ENCODE measurements at places on chromosomes 1 and 21.

GRCh38 chr1:110033421-110033820 lies 1.0 kb upstream of the STRIP1 start:
- DNase-seq = no peak

GRCh38 chr1:227549892-227550291 lies 13.5 kb upstream of the ZNF678 start:
- DNase-seq = no peak

DNA sequence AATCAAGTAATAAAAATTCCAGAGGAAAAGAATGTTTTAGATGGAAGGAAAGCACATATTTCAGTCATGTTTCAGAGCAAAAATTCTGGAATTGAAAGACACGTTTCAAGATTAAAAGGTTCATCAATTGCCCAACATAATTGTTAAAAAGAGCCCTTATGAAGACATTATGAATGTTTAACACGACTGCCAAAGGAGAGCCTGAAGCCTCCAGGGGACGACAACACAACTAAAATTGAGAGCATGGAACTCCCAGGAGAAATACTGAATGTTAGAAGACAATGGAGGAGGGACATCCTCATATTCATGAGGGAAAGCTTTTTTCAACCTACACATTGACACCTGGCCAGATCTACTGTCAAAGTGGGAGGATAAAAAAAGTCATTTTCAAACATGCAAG lies 16.0 kb downstream of the OR2T11 start:
- no peak for DNase-seq

- DNase-seq = no peak
These were observed 22.3 kb upstream of the TTF2 start for GRCh38 chr1:117037802-117038201.

GRCh38 chr1:18041685-18042355 lies 65.8 kb upstream of the IGSF21 start:
- DNase-seq = no peak

DNA sequence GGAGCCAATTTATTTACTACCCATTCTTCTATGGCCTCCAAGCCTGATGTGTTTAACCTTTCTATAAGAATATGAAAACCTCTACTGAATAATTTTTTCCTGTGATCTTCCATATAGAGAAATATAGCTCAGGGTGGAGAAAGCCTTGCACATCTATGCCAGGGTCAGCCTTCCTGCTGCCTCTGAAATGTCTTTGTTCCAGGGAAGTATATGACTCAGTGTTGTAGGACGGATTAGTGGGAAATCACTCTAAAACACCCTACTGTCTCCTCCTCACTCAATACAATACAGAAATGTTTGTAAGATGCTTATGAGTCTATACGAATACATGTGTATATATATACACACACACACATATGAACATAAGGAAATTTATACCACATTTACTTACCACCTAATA lies 1044.9 kb downstream of the BRINP3 start:
- DNase-seq = no peak

DNA sequence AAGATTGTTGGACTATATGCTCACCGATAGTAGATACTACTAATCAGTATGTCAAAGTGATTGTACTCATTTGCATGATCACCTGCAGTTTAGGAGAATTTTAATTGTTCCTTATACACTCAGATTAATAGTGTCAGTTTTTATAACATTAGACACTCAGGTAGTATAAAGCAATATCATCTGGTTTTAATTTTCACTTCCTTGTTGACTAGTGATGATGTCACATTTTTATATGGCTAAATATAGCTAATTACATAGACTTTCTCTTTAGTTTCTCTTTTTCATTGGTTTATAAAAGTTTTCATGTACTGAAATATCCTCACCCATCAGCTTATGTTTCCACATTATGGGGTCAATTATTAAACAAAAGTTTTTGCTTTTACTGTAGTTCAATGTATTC lies 1332.4 kb upstream of the ADGRL2 start:
- no peak for DNase-seq

- no peak for DNase-seq
These were observed 55.6 kb downstream of the SSX2IP start for GRCh38 chr1:84634536-84635205.

DNA sequence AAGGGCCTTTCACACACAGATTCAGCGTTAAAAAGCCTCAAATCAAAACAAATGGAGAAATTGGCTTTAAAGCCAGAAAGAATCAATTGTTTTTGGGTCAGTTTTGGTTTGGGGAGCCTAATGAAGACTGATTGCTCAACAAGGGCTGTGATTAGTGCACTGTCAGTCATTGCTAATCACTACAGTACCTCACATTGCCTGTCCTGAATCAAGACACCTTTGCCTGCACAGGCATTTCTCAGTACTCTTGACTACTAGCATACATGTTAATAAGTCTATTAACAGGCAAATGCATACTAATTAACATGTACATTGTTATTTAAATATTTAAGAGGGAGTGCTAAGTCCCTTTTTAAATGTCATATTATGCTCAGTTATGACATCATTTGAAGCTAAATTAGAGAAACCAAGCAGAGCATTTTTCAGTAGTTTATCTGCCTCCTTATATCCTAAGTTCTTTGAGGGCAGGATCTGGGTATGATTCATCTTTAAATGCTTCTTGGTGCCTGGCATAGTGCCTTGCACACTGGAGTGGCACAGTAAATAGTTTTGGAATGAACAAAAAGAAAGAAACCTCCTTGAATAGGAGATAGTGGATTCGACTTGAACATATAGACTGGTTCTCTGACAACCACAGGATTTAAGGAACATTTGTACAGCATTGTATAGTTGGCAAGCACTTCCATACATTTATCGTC lies 25.8 kb upstream of the CCN1 start:
- no peak for DNase-seq

- DNase-seq = no peak
These were observed 195.1 kb downstream of the HLX start for GRCh38 chr1:221074332-221074731.

DNA sequence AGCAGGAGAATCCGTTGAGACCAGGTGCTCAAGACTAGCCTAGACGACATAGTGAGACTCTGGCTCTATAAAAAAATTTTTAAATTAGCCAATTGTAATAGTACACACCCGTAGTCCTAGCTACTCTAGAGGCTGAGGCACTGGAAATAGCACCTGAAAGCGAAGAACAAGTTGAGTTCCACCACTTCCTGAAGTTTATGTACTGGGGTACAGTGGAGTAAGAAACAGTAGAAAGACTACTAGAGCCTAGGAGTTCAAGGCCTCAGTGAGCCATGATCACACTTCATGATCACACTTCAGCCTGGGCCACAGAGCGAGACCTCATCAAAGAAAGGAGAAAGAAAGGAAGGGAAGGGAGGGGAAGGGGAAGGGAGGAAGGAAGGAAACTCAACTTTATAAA lies 19.8 kb downstream of the RSBN1 start:
- DNase-seq = no peak

- DNase-seq = no peak
These were observed 193.2 kb downstream of the DHRS3 start for GRCh38 chr1:12424793-12425192.

- no peak for DNase-seq
These were observed 157.1 kb downstream of the ELAVL4 start for GRCh38 chr1:50265790-50266314.

DNA sequence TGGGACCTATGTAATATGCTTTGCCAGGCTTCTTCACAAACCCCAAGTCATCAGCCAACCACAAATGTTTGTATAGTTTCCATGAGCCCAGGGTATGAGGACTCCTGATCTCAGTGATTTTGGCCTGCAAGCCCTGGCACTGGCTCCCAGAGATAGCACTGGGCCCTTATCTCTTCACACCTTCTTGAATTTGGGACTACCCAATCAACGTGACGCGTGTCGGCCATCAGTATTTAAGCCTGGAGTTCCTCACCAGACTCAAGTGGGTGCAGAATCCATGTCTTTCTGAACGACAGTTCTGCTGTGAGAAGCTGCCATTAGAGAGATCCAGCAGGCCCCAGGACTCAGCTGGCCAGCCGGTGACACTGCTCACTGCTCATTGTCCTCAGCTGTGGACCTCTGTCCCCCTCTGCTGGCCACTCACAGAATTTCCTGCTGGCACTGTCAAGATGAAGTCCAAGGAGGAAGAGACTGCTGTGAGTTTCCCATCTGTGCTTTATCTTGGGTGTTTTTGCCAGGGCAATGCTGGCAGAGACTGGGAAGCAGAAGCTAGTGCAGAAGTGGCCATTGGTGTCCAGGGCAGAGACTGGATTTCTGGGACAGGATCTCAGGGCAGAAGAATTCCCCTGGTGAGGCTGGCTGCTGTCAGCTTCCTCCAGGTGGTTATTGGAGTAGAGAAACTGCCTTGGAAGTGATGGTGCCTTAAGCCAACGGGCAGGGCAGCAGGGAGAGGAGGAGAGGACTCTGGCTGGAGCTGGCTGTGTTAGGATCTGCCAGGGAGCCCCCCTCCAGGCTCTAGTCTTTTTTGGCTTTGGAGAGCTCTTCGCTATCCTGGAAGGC lies 28.4 kb downstream of the TMCC2 start:
- peak; percentile 65 for DNase-seq

GRCh38 chr1:200372885-200373181 lies 37.0 kb downstream of the ZNF281 start:
- DNase-seq = no peak

Measured in T-helper 17 cell (primary cell).